ENCODE measurements at places on chromosomes 7 and 10.

DNA sequence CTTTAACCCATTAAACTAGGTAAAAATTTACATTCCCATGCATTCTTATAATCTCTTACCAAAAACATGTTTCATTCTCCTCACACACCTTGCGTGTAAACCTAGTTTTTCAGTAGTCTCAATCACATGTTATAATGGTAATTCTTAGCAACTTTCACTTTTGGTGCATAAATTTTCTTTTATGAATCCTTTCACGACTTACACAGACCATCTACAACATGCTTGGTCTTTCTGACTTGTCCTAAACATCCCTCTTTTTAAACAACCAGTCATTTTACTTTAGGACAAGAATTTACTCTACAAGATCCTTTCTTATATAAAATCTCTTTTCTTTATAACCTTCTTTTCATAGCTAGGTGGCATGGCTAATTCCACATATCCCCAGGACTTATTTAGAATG lies 25.8 kb downstream of the FBXL13 start:
- DNase-seq: no peak

- no peak for DNase-seq
Observed at GRCh38 chr10:45374350-45375052, 485 bp downstream of the ALOX5 start.

- no peak for DNase-seq
Observed at GRCh38 chr10:43749145-43749576, 100.5 kb upstream of the ZNF32 start.

- DNase-seq: peak; percentile 48
Observed at GRCh38 chr10:126041804-126042231, 145.5 kb downstream of the FANK1 start.
